ENCODE measurements at places on chromosomes 2 and 18.

GRCh38 chr2:234763002-234763873 lies 188.6 kb upstream of the SH3BP4 start:
- no peak for DNase-seq

GRCh38 chr2:230944757-230945372 lies 19.8 kb upstream of the GPR55 start:
- DNase-seq = no peak

- DNase-seq = no peak
Observed at GRCh38 chr2:33877348-33878016, 278.4 kb upstream of the FAM98A start.

GRCh38 chr18:66616523-66616983 lies 12.7 kb upstream of the CDH19 start:
- DNase-seq = peak; percentile 11

DNA sequence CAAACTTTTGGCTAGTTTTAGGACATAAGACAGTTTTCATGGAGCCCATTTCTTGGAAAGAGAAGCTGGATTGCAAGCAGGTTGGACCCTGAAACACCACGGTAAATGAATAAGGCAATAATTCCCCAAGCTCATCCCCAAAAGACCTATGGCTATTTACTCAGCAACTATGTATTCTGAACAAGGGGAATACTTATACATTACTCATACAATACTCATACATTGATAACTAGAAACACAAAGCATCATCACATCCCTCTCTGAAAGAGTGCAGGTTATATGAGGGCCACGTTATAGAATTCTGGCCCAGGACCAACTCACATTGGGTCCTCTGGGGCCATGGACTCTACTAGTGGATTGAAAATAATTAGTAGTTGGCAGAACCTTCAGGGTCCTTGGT lies 154.8 kb downstream of the TMX3 start:
- DNase-seq = no peak

GRCh38 chr2:190843890-190844699 lies 36.5 kb upstream of the GLS start:
- no peak for DNase-seq

- DNase-seq = no peak
Observed at GRCh38 chr2:162050513-162050961, 23.5 kb downstream of the DPP4 start.

GRCh38 chr2:170243118-170243837 lies 65.3 kb downstream of the MYO3B start:
- DNase-seq = no peak

DNA sequence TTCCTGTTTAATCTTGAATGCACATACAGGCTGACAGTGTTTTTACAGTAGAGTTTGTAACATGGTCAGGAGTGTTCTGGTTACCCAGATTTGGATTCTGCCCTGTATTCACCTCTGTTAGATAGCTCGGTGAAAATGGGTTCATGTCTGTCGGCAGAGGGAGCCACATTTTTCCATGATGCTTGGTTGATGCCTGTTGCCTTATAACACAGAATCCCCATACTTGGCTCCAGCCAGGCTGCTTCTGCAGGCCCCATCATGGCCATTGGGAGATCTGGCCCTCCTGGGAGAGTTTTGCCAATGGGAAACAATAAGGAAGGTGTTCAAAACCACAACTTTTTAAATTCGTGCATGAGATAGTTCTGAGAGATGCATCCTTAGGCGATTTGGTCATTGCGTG lies 78.1 kb downstream of the WDSUB1 start:
- no peak for DNase-seq

DNA sequence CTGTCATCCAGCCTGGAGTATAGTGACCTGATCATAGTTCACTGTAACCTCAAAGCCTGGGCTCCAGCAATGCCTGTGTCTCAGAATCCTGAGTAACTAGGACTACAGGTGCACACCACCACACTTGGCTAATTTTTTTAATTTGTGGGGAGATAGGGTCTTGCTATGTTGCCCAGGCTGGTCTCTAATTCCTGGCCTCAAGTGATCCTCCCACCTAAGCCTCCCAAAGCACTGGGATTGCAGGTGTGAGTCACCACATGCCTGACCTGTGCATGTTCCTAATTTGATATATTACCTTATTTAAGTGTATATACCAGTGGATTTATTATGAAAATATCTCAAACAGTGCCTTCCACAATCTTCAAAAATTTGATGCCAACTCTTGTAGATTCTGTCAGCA lies 123.6 kb upstream of the XIRP2 start:
- DNase-seq = no peak

GRCh38 chr2:213086050-213086449 lies 65.4 kb downstream of the IKZF2 start:
- DNase-seq = no peak

DNA sequence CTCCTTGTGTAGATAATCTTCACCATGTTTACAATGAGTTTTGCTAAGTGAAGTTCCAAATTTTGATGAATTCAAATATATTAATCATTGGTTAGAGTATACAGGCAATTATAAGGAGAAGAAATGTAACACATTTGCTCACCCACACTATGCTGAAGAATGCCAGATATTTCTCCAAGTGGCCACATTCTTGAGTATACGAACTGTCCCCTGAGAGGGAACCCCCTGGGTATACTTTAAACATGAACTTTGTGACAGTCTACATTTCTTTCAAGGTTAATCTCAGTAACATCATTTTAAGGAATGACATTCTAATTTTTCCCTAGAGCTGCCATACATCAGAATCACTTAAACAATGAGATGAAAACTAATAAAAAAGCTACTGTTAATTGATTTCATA lies 39.8 kb upstream of the CDKL4 start:
- DNase-seq = no peak

- DNase-seq = no peak
Observed at GRCh38 chr2:203648273-203648672, 58.2 kb upstream of the CD28 start.

- DNase-seq = no peak
Observed at GRCh38 chr2:1731963-1732768, 12.1 kb downstream of the PXDN start.

DNA sequence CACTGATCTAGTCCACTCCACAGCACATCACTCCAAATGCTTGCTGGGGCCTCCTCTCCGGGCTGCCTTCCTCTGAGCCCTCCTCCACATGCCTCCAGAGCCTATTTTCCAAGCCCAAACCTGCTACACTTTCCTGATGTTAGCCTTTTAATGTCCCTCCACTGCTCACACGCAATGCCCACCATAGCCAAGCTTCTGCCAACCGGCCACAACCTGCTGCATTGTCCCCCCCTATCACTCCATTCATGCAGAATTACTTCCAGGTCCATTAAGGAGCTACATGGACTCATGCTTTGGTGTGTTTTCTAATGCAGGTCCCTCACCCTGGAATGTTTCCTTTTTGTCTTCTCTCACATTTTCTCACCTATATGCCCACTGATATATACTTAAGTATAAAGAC lies 129.3 kb downstream of the MARCHF4 start:
- no peak for DNase-seq

DNA sequence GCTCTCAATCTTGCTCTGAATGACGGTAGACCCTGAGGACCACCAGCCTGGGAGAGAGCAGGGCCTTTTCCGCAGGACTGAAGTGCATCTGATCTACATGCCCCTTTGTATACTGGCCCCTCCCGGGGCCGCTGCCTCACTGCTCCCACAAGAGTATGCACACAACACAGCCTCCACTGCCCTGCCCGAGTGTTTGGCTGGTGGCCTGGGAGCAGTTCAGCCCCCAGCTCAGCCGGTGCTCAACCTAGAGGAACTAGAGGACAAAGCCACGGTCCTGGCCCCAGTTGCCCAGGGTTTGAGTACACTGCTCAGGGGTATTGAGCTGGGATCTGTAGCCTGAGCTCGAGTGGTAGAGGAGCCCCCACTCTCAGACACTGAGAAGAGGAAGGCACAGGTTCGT lies 118.9 kb upstream of the CAB39 start:
- no peak for DNase-seq

DNA sequence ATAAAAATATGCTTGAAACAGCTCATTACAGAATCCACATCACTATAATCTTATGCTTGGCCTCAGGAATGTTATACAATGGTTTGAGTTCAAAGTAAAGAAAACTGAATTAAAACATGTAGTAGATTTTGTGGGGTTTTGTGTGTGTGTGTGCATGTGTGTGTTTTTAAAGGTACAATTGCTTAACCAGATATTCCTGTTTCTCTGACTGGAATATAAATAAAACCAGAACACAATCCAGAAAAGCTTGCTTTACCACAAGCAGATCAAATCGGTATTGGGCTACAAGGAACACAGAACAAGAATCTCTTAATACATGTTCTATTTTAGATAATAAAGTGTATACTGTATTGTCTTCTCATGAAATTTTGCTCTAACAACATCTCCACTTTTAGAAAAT lies 110.0 kb downstream of the TMEM247 start:
- no peak for DNase-seq

DNA sequence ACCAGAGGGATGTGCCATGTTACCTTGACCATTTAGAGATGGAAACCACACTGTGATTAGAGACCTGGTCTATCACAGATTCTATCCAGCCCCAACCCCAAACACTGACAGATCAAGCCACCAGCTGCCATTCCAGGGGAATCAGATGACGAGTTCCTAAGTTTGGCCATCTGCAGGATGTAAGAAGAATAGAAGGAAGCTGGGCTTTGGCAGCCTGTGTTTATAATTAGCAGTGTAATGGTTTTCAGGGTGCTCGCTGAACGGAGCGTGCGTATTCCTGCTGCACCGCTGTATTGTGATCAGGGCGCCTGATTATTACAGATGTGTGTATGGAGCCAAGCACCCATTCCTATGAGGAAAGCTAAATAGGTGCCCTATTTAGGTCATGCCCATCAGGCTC lies 138.1 kb downstream of the LRRC30 start:
- DNase-seq = no peak

- no peak for DNase-seq
Observed at GRCh38 chr2:18980786-18981430, 377.5 kb downstream of the OSR1 start.

- DNase-seq = no peak
Observed at GRCh38 chr2:15303874-15304273, 257.3 kb downstream of the NBAS start.

DNA sequence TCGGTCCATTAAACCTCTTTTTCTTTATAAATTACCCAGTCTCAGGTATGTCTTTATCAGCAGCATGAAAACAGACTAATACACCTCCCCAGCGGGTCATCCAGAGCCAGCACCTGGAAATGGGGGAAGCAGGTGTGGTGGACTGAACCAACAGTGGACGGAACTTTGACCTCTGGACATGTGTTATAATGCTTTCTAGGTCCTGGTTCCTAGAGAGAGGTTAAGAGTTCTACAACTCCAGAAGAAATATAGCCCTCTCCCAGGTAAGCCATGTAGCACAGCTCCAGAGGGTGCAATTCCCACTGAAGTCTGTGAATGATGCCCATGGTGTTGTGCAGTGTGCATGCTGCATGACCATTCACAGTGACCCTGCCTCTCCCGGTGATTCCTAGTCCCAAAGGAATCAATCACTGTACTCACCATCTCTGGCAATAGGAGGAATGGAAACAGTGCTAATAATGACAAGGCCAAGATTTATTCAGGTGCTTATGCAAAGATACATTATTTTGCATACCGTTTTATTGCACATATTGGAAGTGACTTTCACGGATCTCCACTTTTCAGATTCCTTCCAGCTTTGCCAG lies 45.2 kb upstream of the MYO1B start:
- DNase-seq = no peak

GRCh38 chr2:223314811-223315210 lies 262.8 kb downstream of the KCNE4 start:
- no peak for DNase-seq

GRCh38 chr2:202765436-202765835 lies 106.1 kb downstream of the ICA1L start:
- DNase-seq = no peak

DNA sequence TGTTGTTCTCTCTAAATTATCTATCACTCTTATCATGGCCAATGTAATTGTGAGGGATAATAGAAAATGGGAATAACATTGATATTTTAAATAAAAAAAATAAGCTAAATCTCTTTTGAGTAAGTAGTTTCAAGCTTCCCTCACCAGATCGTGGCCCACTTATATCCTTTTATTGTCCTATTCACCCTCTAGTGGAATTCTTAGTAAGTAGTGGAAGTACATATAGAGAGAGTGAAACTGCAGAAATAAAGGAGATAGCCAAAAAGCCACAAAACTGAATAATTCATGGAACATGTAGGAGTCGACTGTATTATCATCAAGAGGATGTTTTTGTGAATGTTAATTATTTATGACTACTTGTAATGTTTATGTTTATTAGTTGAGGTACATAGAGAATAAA lies 66.1 kb upstream of the DTNA start:
- no peak for DNase-seq

DNA sequence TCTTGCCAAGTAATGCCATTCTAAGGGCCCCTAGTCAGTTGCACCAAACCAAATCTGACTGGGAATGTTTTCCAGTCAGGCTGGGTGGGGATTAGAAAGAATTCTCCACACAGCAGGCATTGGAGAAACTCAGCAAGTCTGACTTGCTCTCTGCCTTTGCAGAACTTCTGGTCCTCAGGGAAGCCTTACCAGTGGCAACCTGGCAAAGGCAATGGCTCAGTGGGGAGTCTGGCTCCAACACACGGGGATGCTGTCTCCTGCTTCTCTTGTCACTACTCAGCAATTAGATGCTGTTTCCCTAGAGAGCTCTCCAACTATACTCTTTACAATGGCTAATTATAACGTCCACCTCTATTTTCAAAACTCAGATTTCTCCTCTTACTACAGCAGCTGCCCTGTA lies 810.7 kb downstream of the LRRTM4 start:
- no peak for DNase-seq

GRCh38 chr2:67560771-67561456 lies 163.8 kb downstream of the ETAA1 start:
- DNase-seq = no peak

GRCh38 chr18:13804305-13804704 lies 19.6 kb upstream of the MC5R start:
- DNase-seq = no peak

DNA sequence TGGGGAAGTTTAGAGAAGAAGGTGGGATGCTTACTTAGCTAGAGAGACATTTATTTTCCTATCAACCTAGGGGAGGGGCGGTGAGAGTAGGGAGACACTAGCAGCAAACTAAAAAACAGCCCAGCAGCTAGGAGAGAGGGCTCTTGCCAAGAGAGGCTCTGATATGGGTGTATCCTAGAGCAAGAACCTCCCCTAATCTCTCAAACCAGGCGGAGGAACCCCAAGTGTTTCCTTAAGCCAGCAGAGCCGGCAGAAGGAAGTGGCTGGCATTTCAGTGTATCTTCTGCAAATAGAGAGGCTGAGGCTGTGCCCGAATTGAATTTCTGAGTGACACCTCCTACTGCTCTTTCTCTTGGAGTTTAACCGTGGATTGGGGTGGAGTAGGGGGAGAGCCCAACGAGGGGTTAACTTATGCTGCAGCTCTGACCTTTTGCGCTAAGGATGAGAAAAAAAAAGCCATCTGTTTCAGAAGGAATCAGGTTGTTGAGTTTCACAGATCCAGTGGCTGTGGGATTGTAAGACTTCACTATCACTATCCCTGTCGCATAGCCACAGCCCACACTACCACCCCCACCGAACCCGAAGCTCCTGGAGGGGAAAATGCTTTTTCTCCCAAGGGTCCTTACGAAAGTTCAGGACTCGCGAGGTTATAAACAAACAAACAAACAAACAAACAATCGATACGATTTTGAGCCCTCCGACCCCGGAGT lies 1.4 kb downstream of the ST8SIA5 start:
- DNase-seq = no peak

- DNase-seq = no peak
Observed at GRCh38 chr2:240410808-240411207, 24.7 kb upstream of the GPC1 start.
